Forelimb muscle (tissue), 1 donor: ENCODE measurements at places on chromosomes 13 and 19. TPM values are rescaled to one million over a fixed set of nuclear protein-coding genes. Genes with fewer than 3 reads are reported as not detected.

The ZNF649 gene
- 11.1 TPM for polyA plus RNA-seq

The SIGLEC12 gene
- polyA plus RNA-seq = not detected

The ATP8B3 gene
- polyA plus RNA-seq = 0.51 TPM

The ZNF121 gene
- polyA plus RNA-seq = 9.9 TPM

DNA sequence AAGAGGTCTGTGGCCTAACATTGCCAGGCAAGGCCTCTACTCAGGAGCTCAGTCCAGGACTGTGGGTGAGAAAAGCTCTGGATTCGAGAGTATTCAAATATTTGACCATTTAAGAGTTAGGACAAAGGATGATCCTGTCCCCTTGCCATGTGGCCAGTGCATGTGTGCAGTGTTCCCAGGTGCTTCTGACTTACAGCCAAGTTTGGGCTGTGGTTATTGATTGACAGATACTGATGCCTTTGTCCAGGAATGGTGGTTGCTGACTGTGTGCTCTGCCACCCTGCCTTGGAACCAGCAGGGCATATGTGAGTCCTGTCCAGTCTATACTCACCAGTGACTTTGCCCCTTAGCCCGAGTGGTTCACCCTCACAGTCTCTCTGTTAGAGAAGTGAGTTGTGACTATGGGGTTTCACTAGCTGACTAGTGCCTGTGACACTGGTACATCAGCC lies 51.9 kb downstream of the GARRE1 start:
- no peak for DNase-seq

- DNase-seq = peak; percentile 41
These were observed 285.8 kb downstream of the MYO16 start for GRCh38 chr13:108915095-108915633.

GRCh38 chr13:107799001-107799400 lies 416.3 kb downstream of the LIG4 start:
- no peak for DNase-seq

GRCh38 chr13:47337781-47338507 lies 441.1 kb upstream of the HTR2A start:
- DNase-seq = no peak

- no peak for DNase-seq
These were observed 436.2 kb upstream of the SLITRK5 start for GRCh38 chr13:87234981-87235380.

DNA sequence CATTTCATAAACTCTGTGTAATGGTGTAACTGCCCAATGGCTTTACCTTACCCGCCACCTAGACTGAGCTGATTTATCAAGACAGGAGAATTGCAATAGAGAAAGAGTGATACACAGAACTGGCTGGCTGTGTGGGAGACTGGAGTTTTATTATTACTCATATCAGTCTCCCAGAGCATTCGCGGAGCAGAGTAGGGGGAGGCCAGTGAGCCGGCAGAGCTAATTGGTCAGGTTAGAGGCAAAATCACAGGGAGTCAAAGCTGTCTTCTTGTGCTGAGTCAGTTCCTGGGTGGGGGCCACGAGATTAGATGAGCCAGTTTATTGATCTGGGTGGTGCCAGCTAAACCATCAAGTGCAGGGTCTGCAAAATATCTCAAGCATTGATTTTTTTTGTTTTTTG lies 23.4 kb upstream of the SLITRK1 start:
- DNase-seq = no peak

DNA sequence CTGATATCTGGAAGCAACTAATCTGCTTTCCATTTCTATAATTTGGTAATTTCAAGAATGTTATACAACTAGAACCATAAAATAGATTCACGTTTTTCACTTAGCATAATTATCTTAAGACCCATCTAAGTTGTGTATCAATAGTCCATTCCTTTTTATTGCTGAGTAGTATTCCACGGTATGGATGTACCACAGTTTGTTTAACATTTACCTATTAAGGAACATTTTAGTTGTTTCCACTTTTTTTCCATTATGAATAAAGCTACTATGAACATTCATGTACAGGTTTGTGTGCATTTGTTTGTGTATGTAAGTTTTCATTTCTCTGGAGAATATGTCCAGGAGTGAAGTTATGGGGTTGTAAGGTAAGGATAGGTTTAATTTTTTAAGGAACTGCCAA lies 18.3 kb upstream of the ZNF112 start:
- DNase-seq = no peak

DNA sequence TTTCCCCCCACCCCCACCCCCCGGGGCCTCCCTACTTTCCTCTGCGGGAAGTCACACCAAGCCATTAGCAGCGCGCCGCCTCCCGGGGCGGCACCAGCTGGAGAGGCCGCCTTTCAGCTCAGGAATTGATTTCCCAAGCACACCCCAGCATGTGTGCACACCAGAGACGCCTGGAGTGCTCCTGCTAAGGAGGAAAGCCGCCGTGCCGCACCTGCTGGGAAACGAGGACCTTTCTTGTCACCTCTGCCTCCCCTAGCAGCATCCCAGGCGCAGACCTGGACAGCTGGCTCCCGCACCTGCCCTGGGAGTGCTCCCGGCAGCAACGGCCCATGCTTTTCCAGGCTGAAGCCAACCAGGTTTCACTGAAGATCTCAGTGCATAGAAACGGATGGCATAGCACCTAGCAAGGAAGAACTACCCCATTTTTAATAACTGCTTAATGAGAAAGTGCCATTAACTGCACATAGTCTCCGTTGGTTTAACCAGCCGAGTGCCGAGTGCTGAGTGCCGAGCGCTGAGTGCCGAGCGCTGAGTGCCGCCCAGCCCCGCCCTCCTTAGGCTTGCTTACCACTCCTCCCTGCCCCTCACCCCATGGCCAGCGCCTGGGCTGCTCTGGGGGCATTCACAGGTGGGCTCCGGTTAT lies 165.0 kb downstream of the USP12 start:
- no peak for DNase-seq

DNA sequence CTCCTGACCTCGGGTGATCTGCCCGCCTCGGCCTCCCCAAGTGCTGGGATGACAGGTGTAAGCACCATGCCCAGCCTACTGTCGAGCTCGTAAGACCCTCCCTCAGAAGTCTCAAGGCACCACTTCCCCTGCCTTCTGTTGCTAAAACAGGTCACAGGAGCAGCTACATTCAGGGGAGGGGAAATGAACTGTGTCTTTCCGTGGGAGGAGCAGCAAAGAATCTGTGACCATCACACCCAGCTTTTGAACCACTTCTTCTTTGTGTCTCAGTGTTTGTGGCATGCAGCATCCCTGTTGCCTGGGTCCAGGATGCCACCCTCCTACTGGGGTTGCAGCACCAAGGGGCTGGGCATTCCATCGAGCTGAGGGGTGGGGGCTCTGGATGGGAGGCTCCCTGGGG lies 7.7 kb upstream of the CSNK1G2 start:
- DNase-seq = no peak

DNA sequence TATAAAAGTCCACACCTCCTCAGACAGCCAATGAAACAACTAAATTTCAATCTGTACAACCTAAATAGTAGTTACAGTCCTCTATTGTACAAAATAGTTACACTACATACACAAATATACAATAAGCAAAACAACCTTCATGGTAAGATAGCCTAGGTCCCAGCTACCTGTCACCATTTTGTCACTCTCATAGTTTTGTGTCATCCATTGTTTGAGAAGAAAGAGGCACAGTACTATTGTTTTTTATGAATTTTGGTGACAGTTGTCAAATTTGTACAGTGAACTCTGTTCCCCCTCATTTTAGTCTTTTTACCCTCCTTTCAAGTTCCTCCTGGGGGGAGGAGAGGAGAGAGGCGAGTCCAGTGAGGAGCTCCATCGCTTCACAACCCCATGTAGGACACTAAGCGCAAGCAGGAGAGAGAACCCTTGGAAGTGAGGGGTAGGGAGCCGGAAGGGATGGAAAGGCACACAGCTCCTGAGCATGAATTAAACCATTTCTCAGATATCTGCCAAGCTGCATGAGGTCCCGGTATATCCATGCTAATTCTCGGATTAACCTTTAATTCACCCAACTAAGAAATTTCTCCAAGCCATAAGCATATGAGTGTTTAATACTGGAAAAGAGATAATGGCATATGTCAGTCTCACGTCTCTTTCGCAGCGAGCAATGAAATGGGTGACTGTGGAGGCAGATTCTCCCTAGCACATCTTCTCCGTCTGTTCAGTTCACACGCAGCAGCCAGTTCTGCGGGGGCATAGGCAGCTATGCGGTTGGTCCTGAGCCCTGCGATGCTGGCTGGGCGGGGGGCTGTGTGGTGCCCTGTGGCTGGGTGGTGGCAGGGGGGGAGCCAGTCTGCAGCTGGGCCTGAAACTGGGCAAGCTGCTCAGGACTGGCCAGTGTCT lies 60.5 kb downstream of the SERP2 start:
- DNase-seq = no peak

GRCh38 chr13:40595693-40596092 lies 70.7 kb downstream of the FOXO1 start:
- no peak for DNase-seq
